Fibroblast of skin of right quadriceps (primary cell): ENCODE measurements at places on chromosomes 3 and 15.

GRCh38 chr3:70360979-70361760 is 48.7 kb upstream of the MDFIC2 start:
- DNase-seq, result peak; percentile 29

- peak; percentile 100 for DNase-seq
These were observed 49.8 kb upstream of the SLC4A7 start for GRCh38 chr3:27533718-27534573.

DNA sequence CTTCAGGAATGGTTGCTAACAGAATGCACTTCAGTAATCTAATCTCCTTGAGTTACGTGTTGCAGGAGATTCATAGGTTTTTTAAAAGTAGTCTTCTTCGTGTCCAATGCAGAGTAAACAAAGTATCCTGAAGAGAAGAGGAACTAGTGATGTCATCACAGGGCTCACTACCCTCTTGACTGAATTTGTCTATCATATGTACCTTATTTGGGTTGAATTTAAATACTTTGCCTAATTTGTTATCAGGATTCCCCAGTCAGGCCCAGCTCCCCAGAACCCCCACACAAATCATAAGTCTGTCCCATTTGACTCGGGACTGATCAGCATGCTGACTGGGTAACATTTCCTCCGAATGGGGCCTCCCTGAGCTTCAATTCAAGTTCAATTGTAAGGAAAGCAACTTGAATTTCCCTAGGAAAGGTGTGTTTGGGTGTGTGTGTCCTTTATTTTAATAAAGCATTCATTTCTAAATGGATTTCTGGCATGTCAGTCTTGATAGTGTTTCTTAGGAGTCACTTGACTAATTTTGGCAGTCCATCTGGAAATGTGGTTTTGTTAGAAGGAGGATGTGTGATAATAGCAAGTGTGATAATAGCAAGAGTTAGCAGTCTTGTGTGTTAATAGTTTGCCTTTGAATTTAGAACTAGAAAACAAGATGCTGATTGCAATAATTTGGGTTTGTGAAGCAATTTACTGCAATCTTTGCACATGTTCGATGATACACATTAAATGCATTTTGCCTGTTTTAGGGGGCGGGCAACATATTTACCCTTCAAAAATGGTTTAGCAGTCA is 21.9 kb downstream of the OXNAD1 start:
- no peak for DNase-seq

GRCh38 chr15:60869851-60870250 is 359.3 kb downstream of the RORA start:
- no peak for DNase-seq
